ENCODE measurements at places on chromosomes 3 and 15.

- DNase-seq = no peak
Observed at GRCh38 chr3:116444115-116444747, 1.1 kb downstream of the LSAMP start.

DNA sequence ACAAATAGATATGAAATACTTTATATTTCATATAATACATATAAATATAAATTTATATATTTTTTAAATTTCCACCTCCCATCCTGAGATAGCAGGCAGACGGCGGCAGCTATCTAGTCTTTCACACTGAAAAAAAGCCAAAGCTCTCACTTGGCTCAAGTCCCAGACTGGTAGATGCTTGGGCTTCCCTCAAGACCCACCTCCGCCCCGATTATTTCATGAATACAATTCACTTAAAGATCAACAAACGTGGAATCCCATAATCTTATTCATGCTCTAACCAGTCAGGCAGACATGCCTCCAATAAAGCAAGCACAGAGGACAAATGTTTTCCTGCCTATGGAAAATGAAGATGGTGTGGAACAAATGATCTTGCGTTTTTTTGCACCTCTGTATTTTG, 275.9 kb upstream of the NR2F2 start:
- no peak for DNase-seq

DNA sequence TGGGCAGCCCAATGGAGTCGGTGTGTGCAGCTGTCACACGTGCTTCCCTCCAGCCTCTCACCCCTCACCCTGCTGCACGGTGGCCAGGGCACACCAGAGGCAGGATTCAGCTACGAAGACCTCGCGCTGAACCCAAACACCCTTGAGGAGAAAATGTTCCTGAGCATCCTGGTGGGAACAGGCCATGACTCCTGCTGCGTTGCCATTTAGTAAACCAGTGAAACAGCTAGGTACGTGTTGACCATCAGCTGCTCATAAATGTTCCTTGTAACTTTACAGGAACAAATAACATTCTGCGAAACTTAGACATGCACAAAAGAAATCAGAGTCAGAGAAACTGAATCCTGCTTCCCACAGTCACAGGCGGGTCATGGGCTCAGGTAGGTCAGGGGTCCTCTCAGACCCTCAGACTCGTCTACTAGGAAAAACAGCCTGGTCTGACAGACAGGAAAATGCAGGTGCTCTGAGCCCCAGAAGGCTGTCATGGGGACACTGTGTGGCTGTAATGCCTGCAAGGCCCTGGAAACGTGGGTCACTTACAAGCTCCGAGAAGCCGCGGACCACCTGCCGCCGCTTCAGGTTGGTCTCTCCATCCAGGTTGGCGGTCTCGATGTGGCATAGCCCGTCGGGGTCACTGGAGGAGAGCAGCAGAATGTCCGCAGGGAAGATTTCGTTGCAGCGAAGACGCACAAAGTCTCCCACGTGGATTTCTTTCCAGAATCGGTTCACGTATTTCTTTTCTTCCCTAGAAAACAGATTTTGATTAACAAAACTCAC, 82.5 kb downstream of the ATP10A start:
- no peak for DNase-seq

DNA sequence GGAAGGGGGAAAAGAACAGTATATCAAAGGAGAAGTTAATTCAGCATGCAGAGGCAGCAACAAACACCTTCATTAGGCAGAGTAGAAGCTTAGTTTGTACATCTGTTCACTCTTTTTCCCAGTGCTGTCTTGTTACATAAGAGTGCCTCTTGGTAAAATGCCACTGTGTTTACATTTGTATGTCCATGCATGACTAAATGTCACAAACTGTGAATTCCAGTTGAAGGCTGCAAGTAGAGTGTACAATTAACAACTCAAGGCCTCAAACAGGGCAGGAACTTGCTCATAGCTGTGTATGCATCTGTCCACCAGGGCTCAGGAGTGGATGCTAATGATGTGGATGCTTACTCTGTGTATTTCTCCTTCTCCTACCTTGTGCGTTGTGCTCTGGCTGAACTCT, 214.2 kb upstream of the TPM1 start:
- no peak for DNase-seq
